ENCODE measurements at places on chromosomes 3 and 15. TPM values are rescaled to one million over a fixed set of nuclear protein-coding genes. Genes with fewer than 3 reads are reported as not detected.

UBA3 gene
- 54.3 TPM for total RNA-seq

DNA sequence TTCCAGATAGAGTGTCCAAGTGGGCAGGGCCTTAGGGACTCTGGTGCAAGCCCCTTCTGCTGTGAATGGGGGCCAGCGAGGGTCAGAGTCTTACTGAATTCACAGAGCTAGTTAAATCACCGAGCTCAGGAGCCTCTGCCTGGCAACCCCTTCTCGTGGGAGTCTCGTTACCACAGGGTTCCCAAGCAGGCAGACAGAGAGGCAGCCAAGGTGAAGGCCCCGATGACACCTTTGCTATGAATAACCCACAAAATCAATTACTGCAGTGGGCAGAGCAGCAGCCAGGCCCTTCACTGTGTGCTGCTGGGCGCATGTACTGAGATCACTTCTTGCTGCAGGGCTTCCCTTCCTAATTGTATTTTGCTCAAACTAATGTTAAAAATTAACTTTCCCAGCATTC, 56.9 kb downstream of the SPSB4 start:
- no peak for DNase-seq

DNA sequence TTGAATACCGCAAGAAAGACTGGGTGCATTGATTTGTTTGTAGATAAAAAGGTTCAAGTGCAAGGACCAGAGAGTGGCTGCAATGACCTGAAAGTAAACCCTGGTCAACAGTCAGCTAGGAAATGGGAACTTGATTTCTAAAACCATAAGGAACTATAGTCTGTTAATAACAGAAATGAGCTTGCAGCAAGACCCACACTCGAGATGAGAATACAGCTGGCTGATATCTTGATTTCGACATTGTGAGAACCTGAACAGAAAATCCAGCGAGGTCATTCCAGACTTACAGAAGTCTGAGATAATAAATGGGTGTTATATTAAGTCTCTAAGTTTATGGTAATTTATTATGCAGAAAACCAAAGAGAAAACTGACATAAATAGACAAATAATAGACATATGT, 177.3 kb downstream of the NFKBIZ start:
- DNase-seq: no peak

- no peak for DNase-seq
Measured at GRCh38 chr15:62124176-62124972, 40.7 kb downstream of the C2CD4B start.

GRCh38 chr3:150567328-150567727, 20.7 kb downstream of the EIF2A start:
- no peak for DNase-seq

GRCh38 chr15:60052796-60053195, 48.7 kb downstream of the FOXB1 start:
- DNase-seq: no peak

DNA sequence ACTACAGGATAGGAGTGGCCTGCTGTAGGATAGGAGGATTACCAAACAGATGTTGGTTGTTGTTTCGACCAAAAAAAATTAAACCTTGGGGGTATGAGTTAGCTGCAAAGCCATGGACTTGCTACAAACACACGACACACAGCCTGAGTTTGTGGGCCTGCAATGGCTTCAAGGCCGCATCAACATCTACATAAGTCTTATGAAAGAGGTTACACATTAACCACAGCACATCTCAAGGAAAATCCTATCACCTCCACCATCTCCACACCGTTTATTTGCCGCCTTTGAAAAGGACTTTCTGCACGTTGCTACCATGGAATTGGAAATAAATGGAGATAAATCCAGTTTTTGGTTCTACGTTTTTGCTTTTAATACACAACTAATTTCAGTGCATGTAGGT, 23.0 kb downstream of the LRIG1 start:
- no peak for DNase-seq

GRCh38 chr3:42129014-42129953, 38.1 kb downstream of the TRAK1 start:
- DNase-seq: peak; percentile 41

DNA sequence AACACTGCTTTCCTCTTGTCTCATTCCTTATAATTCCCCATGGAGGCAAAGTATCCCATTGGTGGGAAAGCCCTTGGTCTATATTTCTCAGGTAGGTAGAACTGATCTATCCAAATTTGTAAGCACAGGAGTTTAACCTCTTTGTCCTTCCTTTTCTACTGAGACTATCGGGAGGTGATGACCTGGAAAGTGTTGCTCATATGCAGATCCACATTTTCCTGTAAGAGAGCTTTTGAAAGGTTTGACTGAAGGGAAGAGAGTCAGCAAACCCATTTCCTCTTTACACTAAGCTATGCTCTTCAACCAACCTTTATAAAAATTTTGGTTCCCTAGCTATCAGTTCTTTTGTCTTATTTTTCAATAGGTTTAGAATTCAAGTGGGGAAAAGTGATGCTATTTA, 200.7 kb downstream of the TIGIT start:
- DNase-seq: no peak
